ENCODE measurements at places on chromosomes 5 and 9. TPM values are rescaled to one million over a fixed set of nuclear protein-coding genes. Genes with fewer than 3 reads are reported as not detected.
A peak's percentile ranks its signal among the peaks of the same experiment; 100 is the strongest.

GRCh38 chr5:158529454-158529853, 570.3 kb downstream of the EBF1 start:
- no peak for DNase-seq

COL23A1 gene
- not detected for total RNA-seq

ENTPD2 gene
- not detected for total RNA-seq

CATSPER3 gene
- total RNA-seq, result 0.71 TPM

DNA sequence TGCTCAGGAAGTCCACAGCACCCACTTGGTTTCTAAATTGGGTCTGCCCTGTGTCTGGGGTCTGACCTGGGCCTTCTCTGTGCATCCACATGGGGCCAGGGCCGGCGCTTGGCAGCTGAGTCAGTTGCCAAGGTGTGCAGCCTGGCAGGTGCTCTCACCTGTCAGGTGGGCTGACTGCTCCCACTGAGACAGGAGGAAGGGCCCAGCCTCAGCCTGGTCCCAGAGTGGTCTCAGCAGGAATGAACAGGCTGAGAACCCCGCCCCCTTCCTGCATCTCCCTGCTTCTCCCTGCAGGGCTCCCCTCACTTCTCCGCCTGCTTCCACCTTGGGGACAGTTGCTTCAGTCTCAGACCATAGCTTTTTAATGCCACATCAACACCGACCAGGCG, 60.5 kb downstream of the BARX1 start:
- DNase-seq, result no peak

KIF12 gene
- 0.97 TPM for total RNA-seq

DNA sequence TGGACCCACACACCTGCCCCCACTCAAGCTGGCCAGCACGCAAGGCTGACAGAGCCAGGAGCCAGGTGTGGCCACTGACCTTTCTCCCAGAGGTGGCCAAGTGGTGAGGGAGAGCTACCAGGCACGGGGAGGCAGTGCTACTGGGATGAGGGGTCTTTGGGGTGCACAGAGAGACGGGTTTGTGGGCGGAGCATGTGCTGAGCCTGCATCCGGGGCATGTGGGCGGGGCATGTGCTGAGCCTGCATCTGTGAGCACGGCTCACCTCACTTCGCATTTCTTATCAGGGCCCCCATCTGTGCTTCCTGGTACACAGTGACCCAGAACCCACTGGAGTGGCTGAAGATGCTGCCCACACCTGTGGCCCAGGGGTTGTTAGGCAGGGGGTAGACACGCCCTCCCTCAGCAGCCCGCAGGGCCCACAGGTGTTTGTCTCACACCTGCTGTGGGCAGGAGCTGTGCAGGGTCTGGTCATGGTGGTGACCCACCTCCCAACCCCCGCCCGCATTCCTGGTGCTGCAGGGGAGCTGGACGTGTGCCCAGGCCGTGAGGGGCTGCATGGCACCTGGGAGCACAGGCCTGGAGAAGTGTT, 21.5 kb downstream of the CCDC187 start:
- no peak for DNase-seq

DNA sequence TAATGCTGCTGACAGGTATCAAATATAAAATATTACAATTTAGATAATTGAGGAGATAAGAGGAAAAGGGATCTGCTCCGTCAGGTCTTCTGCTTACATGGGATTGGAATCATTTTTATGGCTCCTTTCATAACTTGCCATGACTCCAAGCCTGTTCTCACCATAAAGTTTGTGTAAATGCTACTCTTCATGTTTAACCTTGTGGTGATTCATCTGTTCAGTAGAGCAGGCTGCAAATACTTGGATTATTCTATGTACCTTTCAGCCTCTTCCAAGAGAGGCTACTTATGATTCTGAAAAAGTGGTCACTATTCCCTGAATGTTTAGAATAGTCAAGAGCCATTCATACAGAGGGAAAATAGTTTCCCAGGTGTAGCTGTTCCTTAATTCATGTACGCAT, 66.9 kb downstream of the SLC44A1 start:
- DNase-seq, result no peak

GRCh38 chr5:169571355-169571754, 12.2 kb upstream of the SPDL1 start:
- no peak for DNase-seq

- no peak for DNase-seq
Observed at GRCh38 chr9:115058684-115059315, 59.2 kb downstream of the TNC start.

DNA sequence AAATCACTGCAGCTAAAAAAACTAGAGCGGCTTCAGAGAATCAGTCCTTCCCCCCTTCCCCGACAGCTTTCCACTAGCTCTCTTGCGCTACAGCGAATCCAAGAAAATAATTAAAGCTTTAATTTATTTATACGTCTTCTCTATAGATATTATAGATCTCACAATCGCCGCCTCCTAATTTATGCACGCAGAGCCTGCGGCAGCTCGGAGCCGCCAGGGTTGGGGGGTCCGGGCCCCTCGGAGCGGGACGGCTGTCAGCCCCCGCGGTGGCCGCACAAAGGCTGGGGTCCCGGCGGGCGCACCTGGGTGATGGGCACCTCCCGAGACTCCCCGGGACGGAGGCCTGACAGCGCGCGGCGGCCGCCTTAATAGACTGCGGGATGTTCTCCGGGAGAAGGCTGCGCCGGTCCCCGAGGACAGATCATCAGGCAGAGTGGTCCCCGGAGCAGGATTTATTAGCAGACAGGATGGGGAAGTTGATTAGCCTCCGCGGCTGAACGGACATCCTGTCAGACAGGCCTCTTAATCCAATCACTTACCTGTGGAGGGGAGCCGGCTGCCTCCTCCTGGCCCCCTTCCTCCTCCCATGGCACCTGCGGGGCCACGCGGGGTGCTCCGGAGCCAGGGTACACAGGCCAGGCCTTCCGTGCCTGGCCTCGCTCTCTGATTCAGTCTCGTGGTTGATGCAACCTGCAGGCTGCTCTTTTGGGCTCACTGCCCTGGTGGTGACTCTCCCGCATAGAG, 166.8 kb downstream of the MELK start:
- DNase-seq, result no peak

GRCh38 chr5:33423018-33423630, 17.6 kb upstream of the TARS1 start:
- DNase-seq, result peak; percentile 66

DNA sequence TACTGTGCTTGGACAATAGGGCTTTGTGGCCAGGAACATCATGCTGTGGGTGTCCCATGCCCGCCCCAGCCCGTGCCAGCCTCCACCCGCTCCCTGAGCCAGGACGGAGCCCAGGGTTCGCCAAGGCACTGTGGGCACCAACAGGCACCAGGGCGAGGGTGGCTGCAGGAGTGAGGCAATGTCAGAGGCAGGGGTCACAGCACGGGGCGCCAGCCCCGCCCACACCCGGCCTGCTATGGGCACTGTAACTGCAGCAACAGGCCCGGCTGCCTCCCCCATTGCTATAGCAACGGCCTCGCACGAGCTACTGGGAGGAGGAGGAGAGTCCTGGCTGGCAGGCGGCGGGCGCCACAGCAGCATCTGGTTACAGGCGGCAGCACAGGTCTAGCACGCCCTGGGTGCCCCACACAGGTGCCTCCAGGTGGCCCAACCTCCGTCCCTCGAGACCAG, 2.5 kb downstream of the ABCA2 start:
- no peak for DNase-seq

- DNase-seq, result no peak
Observed at GRCh38 chr9:91023741-91024140, 222.1 kb downstream of the SYK start.

ST6GALNAC6 gene
- 43.0 TPM for total RNA-seq

GRCh38 chr5:27266184-27266583, 227.8 kb upstream of the CDH9 start:
- no peak for DNase-seq

QRFP gene
- total RNA-seq, result not detected

Data from endothelial cell of umbilical vein (primary cell).